ENCODE measurements at places on chromosomes 5 and 9. TPM values are rescaled to one million over a fixed set of nuclear protein-coding genes. Genes with fewer than 3 reads are reported as not detected.

GRCh38 chr5:88885002-88885401, 2.0 kb upstream of the MEF2C start:
- no peak for DNase-seq

ISCA1 gene
- 36.8 TPM for polyA plus RNA-seq

GRCh38 chr9:75889577-75889976, 896 bp upstream of the PCSK5 start:
- DNase-seq, result no peak

DNA sequence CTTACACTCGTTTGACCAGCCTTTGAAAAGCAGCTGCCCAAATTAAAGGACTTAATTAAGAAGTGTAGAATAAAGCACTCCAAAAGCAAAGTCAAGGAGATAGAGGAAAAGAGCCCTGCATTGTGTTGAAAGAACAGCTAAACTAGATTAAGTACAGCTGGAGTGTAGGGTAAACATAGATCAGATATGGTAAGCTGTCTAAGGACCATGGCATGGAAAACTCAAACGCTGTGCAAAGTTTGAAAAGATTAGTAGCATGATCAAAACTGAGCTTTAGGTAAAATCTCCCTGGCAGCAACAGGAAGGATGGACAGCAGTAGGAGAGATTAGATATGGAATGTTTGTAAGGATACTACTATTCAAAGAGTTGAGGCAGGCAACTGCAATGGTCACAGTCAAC, 55.4 kb downstream of the BNC2 start:
- no peak for DNase-seq

DNA sequence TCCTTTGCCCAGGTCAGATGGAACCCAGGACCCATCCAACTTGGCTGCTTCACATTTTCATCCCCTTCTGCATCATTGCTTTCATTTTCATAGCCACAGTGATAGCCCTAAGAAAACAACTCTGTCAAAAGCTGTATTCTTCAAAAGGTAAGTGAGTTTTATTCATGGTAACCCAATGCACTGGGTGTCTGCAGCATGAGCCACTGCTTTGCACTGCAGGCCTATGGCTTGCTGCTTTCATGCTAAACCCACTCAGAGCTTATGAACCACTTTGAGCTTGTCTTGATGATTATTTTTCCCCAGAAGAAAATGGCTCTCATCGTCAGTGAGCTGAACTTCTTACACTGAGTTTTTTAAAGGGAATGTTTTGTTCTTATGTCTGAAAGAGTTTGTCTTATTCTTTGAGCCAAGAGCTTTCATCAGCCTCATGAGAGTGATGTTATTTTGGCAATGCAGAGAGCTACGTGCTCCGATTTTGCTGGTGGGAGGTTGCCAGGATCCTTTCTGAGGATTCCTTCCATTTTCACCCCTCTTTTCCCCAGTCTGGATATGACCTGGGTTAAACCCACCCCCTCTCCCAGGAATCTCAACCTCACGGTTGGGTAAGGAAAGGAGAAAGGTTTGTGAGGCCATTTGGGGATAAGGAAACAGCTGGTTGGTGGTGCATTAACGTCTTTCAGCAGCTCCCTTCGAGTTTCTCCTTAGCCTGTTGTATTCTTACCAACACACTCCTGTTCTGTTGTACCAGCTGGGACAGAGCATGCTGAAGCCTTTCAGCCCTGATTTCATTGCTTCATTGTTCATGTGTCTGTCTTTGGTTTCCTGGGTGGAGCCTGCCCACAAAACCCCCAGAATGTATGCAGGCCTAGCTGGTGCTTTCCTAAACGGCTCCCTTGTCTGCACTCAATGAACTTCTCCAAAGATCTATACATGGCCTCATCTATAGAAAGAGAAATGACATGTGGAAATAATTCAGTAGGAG, 47.6 kb downstream of the PDCD1LG2 start:
- DNase-seq, result peak; percentile 44

DNA sequence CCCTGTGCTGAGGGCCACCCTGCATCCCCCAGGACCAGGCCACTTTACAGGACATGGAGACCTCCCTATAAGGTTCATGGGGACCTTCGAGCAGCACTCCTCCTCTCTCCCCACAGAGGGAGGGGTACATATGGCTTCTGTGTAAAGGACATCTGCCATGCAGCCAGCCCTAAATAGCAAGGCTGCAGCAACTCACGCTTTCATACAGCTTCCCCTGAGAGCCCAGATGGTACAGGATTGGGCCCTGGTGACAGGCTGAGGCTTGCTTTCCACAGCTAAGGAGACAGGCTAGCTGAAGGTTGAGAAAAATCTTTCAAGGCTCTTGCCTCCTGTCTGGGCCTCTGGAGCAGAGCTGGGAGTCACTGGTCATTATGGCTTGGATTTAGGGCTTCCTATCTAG, 147.0 kb upstream of the ZNF366 start:
- no peak for DNase-seq

HRCT1 gene
- polyA plus RNA-seq, result 0.90 TPM

ATP10B gene
- polyA plus RNA-seq, result 0.10 TPM

APBB3 gene
- 13.1 TPM for polyA plus RNA-seq

IL9 gene
- polyA plus RNA-seq, result not detected

IL5 gene
- not detected for polyA plus RNA-seq

PHYHD1 gene
- 50.4 TPM for polyA plus RNA-seq

DNA sequence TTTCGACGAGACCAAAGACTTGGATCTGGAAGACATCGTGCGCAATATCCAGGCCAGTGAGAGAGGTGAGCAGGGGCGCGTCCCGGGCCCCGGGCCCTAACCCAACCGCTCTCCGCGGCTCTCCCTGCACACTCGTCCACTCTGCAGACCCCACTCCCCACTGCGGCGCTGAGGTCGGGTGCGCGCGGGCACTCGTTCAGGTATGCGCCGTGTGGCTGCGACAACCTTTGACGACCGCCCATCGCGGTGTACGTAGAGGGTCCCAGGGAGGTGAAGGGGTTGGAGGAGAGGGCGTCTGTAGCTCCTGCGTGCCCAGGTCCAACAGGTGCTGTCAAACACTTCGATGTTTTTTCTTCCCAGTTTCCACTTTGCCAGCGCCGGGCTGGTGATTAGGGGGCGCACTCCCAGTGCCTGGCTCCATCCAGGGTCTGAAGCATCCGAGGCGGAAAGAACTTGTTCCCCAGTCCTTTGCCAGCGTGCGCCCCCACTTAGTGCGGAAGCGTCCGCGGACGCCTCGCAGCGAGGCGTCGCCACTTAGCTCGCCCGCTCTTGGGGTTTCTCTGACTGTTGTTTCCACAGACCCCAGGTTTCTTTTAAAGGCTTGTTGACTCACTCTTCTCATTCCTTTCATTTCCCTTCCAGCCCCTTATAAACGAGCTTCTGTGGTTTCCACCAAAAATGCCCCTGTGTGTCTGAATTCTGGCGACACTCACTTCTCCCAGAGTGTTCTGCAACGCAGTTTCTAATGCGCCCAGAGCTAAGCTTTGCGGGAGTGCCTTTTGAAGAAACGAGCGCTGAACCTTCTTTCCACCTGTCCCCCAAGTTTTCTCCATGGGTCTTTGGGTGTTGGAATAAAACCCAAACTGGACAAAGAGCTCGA, 1.6 kb downstream of the NPR3 start:
- DNase-seq, result no peak

GFPT2 gene
- 18.5 TPM for polyA plus RNA-seq

- DNase-seq, result no peak
Measured at GRCh38 chr5:124410539-124411488, 335.6 kb downstream of the ZNF608 start.

PCDHGA10 gene
- 3.9 TPM for polyA plus RNA-seq

CATSPER3 gene
- polyA plus RNA-seq, result 0.57 TPM

NFIB gene
- polyA plus RNA-seq, result 32.9 TPM

GRCh38 chr5:29867155-29867554, 1326.3 kb upstream of the CDH6 start:
- DNase-seq, result no peak

DNA sequence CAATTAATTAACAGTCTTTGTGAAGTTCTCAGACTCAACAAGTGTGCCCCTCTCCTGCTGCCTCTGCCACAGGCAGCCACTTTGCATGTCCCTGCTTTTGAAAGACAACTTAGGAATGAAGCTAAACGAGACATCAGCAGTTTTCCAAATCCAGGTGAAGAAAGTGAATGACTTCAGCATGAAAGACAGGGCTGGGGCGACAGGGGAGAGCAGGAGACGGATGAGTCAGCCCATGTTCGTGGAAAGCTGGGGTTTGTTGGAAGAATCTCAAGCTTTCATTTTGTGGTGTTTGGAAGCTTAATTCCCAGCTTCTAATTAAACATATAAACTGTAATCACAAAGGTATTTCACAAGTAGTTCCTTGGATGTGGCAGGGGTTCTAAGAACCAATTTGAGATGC, 207.8 kb upstream of the MAP3K1 start:
- DNase-seq, result no peak

SLC6A7 gene
- 0.02 TPM for polyA plus RNA-seq

DNA sequence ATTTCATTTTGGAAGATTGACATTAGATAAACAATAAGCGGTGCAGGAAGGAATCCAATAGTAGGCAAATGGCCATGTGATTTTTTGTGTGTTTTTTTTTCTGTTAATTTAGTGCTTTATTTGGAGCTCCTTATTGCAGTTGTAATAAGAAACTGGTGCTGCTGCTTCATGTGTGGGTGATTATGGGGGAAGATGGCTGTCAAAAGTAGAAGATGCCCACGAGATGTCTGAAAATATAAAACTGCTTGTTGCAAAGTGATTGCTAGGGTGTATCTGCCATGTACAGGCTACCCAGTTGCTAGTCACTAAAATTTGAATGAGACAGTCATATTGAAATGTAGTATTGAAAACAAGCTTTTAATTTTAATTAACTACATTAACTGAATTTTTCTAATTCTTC, 216.7 kb upstream of the FTMT start:
- no peak for DNase-seq

DNA sequence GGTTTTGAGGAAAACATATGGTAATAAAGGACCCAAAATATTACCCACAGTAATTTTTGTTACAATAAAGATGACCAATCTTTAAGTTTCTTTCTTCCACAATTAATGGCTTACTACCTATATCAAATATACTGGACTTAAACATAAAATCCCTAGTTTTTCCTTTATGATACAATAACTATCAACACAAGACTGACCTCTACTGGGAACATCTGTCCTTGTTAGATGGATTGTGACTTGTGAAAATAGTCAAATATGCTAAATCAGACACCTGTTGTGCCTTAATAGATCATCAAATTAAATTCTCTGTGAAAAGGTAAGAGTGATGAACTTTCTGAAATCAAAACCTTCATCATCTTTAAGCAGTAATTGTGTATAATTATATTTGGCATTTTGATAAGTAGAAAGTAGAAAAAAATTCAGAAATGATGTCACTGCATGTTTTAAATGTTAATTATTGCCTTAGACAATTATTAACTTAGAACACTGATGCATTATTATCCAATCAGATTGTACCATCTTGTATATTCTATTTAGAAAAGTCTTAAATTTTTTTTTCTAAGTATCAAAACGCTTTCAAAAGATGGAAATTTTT, 113.6 kb downstream of the DEPDC1B start:
- no peak for DNase-seq

PPP2CA gene
- polyA plus RNA-seq, result 28.0 TPM

DNA sequence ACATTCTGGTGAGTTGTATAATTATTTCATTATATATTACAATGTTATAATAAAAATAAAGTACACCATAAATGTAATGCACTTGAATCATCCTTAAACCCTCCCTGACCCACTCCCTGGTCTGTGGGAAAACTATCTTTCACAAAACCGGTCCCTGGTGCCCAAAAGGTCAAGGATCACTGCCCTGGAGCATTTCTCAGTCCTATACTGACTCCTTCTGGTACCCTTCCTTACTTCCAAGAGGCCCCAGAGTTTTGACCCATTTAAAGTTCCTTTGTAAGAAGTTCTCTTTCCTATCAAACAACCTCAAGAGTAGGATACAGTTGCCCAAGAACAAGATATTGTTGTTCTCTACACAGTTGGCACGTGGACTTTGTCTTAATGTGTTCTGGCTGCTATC, 88.9 kb upstream of the TRPM3 start:
- no peak for DNase-seq

DNA sequence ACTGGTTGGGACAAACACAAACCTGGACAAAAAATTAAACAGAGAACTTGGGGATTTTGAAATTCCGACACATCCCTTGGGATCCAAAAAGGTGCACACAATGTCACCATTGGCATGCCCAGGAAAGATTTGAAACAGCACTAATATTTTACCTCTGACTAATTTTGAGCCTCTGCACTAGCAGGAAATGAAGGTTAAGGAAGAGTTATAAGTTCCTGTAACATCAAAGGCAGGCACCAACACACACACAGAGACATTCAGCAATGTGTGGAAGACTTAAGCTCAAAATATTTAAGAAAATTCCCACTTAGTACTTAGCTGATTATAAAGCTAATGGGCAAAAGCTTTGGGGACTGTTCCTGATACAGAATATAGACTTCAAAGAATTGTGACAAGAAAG, 247.0 kb downstream of the CDH9 start:
- DNase-seq, result no peak

FRMD3 gene
- polyA plus RNA-seq, result 1.8 TPM

DNA sequence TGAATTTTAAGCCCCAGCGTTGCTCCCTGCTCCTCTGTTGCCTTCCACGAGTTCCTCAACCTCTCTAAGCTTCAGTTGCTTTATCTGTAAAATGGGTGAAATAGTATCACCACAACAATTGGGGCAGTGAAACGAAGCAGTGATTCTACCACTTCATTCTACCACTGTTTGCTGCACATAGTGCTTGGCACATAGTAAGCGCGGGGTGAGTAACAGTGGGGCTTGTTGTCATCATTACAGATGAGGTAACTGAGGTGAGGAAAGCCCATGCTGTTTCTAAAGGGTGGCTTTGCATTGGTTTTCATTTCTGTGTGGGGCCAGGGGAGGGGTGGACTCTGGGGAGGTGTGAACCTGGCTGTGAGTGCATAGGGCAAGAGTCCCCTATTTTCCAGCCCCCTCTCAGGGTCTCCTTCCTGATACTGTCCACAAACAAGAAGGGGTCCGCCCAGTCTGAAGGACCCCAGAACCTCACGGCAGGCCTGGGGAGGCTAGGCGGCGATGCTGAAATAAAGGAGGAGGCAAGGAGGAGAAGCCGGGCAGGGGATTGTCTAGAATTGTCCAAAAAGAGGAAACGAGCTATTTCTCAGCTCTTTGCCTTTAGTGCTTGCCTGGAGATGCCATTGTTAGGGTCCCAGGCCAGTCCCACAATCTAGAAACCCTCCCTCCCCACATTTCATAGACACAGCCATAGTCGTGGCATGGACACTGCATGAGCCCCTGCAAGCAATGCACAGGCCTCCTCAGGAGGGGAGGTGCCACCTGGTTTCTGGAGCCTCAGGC, 65.6 kb downstream of the IL6ST start:
- DNase-seq, result no peak

All from ovary (tissue), 10 donors.